ENCODE measurements at places on chromosomes 6 and 20.

DNA sequence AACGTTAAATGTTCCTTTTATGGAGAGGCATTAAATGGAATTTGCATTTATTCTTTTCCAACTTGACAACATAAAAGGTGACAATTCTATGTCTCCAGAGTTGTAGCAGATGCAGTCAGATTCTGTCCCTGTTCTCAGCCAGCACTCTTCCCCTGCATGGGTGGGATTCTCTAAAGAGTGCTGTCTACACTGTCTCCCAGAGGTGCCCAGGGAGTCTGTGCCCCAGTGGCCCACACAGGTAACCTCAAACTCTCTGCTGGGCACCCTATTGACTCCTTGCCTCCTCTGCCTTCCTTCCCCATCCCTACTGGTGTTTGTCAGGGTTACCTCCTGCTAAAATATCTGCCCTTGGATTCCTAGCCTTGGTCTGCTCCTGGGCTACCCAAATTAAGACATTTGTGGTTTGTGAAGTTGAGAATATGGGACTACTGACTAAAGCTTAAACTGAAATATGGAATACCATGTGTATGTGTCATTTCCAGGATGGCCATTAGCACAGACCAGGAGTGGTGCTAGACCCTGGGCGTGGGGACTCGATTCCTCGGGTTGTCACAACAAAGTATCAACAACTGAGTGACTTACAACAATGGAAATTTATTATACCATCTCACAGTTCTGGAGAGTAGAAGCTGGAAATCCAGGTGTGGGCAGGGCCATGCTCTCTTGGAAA is 284.7 kb downstream of the CDH26 start:
- DNase-seq: no peak

DNA sequence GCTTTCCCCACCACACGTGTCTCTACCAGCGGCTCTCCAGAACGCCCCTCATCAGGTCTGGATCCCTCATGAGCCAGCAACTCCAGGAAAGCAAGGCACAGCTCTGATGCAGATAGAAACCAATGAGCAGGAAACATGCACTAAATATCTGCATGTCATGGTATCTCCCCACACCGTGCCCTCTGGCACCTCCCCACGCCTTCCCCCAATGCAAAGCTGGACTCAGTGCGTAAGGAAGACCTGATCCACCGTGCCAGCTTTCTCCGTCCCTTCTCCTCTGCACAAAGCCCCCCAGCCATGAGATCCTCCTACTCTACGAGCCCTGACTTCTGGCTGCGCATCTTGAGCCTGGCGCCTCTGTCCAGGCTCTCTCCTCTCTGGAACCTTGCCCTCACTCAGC is 9.4 kb downstream of the PDE10A start:
- no peak for DNase-seq

DNA sequence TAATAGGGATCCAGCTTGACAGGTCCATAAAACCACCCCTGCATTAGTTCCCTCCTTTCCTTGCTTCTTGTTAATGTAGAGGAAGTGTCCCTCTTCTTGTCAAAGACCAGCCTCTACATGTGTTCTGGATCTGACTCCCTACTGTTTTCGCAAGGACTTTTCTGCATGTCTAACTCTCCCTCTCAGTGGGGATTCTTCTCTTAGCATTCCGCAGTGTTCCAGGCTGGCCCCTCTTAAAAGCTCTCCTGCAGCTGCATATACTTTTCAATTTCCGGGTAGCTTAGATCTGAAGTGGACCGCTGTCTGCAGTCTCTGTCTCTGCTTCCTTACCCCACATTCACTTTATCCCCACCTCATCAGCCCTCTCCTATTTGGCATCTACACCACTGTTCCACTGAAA is 96.1 kb upstream of the MAN1A1 start:
- DNase-seq: no peak

DNA sequence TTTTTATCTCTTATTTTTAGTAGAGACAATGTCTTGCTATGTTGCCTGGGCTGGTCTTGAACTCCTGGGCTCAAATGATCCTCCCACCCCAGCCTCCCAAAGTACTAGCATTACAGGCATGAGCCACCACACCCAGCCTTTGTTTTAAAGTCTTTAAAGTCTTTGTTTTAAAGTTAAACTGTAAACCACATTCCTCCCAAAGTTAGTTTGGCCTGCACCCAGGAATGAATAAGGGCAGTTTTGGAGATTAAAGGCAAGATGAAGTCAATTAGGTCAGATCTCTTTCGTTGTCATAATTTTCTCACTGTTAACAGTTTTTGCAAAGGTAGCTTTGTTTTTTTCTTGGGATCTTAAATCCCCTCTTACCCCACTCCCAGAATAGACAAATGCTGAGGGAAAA is 63.8 kb downstream of the UBR2 start:
- DNase-seq: no peak

GRCh38 chr6:166714187-166714510 is 87.1 kb upstream of the RPS6KA2 start:
- DNase-seq: no peak

DNA sequence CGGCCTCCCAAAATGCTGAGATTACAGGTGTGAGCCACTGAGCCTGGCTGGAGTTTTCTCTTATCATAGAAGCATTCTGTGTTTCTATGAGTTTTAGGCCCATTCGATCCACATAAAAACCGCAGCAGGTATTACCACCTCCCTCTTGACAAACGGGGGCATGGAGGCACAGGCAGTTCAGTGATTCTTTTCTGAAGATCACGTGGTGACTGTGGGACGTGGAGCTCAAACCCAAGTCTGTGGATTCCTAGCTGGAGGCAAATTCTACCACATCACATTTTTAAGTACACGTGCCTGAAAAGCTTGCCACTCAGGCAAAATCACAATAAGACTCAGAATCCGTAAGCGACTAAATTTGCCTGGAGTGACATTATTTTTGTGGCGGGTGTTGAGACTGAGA is 191.3 kb downstream of the GMPR start:
- no peak for DNase-seq

DNA sequence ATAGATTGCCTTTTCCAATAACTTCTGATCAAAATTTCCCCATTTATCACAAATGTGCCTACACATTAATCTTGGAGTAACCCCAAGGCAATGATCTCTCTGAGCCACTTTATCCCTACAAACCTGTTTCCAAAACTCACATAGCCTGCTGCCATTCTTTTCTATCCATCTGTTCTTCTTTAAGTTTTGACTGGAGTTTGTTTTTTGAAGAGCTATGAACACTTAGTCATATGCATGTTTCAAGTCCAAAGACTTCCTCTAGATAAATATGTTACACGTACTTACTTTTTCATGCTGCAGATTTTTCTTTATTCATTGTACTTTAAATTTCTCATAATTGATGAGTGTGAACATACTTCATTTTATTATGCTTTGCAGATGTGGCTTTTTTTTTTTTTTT is 488.9 kb upstream of the CITED2 start:
- no peak for DNase-seq

DNA sequence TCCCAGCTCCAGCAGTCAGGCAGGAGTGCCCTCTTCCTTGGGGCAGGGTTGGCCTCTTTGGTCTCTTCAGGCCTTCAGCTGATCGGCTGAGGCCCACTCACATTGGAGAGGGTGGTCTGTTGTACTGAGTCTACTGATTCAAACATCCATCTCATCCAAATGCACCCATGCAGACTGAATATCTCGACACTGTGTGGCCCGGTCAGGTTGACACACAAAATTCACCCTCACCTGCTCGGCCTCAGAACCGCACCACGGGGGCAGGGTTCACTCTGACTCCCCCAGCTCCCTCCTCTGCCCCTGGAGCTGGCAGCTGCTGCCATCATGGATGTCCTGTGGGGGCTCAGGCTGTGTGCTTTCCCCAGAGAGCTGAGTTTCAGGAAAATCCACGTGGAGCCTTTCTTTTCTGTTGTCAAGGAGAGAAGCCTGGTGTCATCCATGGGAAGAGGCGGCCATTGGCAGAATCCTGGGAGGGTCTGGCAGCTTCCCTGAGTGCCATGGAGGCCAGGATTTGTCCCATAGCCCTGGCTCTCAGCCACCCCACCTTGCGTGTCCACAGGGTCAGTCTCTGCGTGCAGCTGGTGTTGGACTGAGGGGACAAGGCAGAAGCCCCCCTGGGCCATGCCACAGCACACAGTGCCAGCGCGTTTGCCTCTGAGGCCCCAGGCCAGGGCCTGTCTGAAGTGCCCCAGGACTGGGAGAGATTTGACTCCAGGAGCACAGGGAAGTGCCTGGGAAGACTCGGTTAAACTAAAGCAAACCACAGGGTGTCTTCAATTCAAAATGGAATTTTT is 114.1 kb downstream of the ERMARD start:
- no peak for DNase-seq

DNA sequence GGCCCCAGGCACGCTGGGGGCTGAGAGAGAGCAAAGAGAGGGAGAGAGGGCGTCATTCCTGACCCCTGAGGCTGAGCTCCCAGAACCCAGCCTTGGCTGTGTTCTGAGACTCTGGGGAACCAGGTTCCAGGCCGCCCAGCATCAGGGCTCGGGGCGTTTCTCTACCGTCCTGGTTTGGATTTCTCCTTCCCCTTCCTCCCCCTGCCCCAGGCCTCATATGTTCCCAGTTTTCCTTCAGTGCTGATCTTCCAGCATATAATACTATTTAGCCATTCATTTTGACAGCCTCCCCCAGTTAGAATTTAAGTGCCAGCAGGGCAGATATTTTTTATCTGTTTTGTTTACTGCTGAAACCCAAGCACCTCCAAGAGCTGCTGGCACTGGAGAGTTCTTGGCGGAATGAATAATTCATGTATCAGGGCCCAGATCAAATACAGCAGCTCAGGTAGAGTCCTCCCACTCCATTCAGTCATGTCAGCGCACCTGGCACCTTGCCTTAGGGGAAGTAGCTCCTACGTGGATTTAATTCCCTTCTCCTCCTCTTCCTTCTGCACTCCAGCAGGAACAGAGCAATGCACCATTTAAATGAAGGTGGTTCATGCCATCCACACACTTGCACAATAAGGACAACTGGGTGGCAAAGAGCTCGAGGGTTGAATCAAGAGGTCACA is 23.4 kb upstream of the FRMD1 start:
- no peak for DNase-seq

- no peak for DNase-seq
Measured at GRCh38 chr6:139754898-139755775, 380.7 kb upstream of the CITED2 start.

- DNase-seq: no peak
Measured at GRCh38 chr6:84093441-84094435, 60.2 kb downstream of the MRAP2 start.

- DNase-seq: no peak
Measured at GRCh38 chr6:29986179-29986781, 43.9 kb downstream of the HLA-A start.

DNA sequence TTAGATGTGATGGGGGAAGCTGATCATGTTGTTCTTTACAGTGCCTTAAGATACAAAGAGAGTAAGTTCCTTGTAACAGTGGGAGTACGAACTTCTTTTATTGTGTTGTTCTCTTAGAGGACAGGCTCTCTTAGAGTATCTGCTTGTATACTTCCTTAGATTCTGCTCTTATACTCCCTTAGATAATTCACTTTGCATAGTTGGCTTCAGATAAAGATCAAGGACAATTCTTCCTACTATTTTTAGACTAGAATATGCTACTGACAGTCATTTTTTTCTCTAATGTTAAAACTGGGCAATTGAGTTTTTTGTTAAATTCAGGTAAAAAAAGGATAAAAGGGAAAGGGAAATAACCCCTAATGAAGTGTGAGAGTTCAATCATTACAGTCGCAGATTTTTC is 138.7 kb downstream of the MYB start:
- DNase-seq: no peak

DNA sequence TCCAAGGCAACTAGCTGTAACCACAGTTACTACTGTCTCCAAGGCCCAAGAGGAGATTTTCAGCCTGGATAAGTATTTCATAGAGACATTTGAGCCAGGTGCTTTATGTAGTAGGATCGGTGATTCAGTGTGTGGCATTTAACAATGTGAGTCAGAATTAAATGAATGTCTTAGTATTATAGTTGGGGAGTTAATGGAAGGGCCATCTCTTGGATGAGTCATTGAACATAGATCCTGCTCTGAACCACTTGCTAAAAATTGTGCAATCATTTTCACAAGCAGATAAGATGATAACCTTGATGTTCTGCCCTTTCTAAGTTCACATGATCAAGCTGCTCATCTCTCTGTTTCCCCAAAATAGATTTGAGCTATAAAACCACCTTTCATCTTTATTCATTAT is 668.9 kb upstream of the CITED2 start:
- DNase-seq: no peak

DNA sequence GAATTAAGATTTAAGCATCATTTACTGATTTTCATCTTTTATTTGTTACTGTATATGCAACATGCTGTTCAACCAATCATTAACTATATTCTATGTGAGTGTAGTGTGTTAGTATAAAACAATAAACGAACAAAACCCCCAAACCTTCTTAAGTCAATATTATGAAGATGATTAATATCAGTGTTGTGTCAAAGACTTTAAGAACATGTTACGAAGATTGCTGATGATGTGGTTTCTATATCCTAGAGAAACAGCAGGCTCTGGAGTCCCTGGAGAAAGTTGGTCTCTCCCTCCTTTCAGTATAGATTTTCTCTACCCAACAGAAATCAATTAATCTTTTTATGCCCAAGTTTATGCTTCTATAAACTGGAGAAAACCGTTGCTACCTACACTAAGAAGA is 393.8 kb upstream of the HSF2 start:
- DNase-seq: no peak

GRCh38 chr20:59165891-59166709 is 2.5 kb downstream of the ZNF831 start:
- DNase-seq: peak; percentile 26

DNA sequence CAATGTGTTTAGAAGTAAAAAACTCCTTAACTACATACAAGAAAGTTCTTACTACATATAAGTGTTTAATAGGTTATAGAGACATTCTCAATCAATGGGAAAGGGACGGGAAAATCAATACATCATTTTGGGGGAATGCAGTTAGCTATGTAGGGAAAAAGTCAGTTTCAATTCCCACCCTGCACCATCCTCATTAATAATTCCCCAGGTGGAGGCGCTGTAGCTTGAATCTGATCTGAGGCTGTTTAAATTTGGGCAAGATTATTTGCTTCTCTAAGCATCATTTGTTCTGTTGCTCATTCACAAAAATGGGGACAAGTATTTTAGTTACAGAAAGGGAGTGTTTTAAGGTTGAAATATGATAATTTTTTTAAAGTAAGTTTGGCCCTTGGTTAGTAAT is 19.1 kb downstream of the OLIG3 start:
- DNase-seq: no peak

- no peak for DNase-seq
Measured at GRCh38 chr6:92174398-92175073, 1244.8 kb downstream of the EPHA7 start.

GRCh38 chr20:41534170-41534569 is 84.0 kb downstream of the CHD6 start:
- DNase-seq: no peak

DNA sequence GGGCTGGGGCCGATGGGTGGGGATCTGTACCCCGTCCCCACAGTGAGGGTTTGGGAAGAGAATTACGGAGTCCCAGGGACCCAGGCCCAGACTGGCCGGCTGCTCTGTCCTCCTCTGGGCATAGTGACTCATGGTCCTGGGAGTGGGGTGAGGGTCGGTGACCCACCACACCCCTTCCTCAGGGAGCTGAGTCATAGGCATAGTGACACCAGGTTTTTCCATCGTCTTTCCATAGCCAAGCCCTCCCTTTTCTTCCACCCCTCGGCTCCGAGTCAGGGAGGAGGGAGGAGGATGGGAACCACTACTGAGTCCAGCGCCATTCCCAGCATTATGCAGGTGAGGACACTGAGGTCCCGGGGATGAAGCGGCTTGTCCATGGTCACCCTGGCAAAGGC is 8.9 kb downstream of the CYP21A2 start:
- no peak for DNase-seq

Measured in effector memory CD8-positive, alpha-beta T cell (primary cell).